Type B pancreatic cell (in vitro differentiated cells): ENCODE measurements at places on chromosomes 4 and X. TPM values are rescaled to one million over a fixed set of nuclear protein-coding genes. Genes with fewer than 3 reads are reported as not detected.

- no peak for DNase-seq
Measured at GRCh38 chrX:69082055-69082752, 83.0 kb downstream of the PJA1 start.

Gene SLC6A8
- total RNA-seq: 19.9 and 56.8 TPM in 2 replicates

GRCh38 chr4:82293304-82293703 lies 80.5 kb downstream of the HNRNPD start:
- DNase-seq: no peak

Gene FAM9B
- not detected in 2 replicates for total RNA-seq

DNA sequence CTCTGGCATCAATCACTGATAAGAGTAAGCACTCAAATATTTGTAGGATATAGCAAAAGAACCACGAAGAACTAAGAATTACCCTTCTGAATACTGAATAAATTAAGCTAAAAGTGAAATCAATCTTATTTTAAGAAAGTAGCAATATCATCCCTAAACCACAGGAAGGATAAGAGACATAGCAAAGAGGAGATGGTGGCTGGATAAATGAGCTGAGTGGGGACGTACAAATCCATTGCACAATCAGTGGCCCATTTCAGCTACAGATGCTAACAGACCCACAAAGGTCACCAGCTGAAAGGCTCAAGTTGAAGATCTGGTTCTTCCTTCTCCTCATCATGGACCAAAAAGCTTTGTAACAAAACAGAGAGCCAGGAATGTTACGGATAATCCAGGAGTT lies 77.1 kb downstream of the SLC9A7 start:
- no peak for DNase-seq

GRCh38 chr4:4390515-4391240 lies 3.8 kb downstream of the NSG1 start:
- no peak for DNase-seq

Gene GPR82
- not detected in 2 replicates for total RNA-seq

GRCh38 chr4:88419874-88420273 lies 37.0 kb upstream of the HERC5 start:
- no peak for DNase-seq
